ENCODE measurements at places on chromosomes 2 and 18.

DNA sequence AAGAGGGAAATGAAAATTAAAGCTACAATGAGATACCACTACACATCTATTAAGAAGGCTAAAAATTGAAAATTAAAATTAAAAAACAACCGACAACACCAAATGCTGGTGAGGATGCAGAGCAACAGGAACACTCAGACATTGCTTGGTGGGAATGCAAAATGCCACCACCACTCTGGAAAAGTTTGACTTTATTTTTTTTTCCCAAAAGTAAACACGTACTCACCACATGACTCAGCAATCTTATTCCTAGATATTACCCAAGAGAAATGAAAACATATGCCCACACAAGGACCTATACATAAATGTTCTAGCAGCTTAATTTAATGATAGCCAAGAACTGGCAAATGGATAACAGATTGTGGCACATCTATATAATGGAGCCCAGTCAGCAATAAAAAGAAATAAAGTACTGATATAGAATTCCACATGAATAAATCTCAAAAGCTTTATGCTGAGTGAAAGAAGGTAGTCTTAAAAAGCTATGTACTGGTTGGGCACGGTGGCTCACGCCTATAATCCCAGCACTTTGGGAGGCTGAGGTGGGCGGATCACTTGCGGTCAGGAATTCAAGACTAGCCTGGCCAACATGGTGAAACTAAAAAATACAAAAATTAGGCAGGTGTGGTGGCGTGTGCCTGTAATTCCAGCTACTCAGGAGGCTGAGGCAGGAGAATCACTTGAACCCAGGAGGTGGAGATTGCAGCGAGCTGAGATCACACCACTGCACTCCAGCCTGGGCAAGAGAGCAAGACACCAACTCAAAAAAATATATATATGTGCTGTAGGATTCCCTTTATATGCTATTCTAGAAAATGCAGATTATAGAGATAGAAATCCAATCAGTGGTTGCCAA lies 4.2 kb upstream of the PROC start:
- no peak for DNase-seq

DNA sequence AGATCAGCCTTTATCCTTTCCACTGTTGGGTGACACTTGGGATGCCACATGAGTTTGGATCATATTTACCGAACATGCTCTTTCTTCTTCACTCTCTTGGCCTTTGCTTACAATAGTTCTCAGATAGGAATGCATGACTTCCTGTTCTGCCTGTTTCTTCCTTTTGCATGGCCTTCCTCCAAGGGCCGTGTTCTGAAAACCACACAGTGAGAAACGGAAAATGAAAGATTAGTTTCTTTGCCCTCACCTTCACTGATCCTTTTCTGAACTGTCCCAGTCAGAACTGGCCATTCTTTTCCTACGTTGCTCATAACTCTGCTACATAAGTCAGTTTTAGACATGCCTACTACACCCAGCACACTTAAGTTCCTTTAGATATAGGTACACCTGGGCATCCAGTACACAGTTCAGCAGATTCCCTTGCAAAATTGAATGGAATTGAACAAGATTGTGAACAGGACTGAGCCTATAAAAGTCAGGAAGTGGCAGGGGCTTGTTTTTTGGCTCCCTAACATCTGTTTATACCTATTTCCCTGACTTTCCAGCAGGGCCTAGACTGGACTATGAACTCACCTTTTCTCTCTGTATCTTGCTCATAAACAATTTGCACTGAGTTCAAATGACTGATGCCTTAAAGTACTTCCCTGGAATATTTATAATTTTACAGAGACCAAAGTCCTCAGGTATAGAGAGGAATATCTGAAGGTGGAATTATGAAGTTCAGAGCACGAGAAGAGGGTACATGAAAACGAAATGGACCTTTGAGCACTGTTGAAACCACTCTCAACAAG lies 186.4 kb upstream of the ST6GAL2 start:
- DNase-seq = no peak

DNA sequence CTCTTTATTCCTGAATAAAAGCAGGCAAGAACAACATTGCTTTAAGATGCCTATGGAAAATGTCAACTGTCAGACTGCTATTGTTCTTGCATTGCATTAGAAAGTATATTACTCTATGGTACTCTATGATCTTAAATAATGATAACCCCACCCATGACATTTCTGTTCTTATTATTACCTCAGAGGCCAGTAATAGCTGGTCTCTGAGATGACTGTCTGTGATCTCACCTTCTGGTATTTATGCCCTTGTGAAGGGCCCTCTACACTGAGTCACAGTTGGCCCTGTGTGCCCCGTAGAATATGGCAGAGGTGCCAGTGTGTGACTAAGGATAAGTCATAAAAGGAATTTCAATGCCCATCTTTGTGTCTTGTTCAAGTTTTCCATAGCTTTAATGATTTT lies 61.0 kb downstream of the SPP2 start:
- no peak for DNase-seq

- DNase-seq = no peak
These were observed 72.8 kb upstream of the POU3F3 start for GRCh38 chr2:104781151-104781550.

GRCh38 chr2:207238831-207239701 lies 73.3 kb upstream of the KLF7 start:
- DNase-seq = no peak

All from NCI-H187 (cell line).